ENCODE measurements at places on chromosomes 4 and X. TPM values are rescaled to one million over a fixed set of nuclear protein-coding genes. Genes with fewer than 3 reads are reported as not detected.

SYTL5 gene
- not detected for polyA plus RNA-seq

AKAP14 gene
- polyA plus RNA-seq: not detected

MAGED2 gene
- 132 TPM for polyA plus RNA-seq

BMX gene
- polyA plus RNA-seq: not detected

LONRF3 gene
- 1.5 TPM for polyA plus RNA-seq

F8A1 gene
- 24.7 TPM for polyA plus RNA-seq

AFM gene
- polyA plus RNA-seq: not detected

PAGE1 gene
- polyA plus RNA-seq: not detected

IL2RG gene
- 920 TPM for polyA plus RNA-seq

CSN2 gene
- not detected for polyA plus RNA-seq

CSAG3 gene
- polyA plus RNA-seq: not detected

FRAS1 gene
- 0.02 TPM for polyA plus RNA-seq

RIBC1 gene
- not detected for polyA plus RNA-seq

UGT8 gene
- polyA plus RNA-seq: not detected

C4orf51 gene
- polyA plus RNA-seq: not detected

DGKK gene
- polyA plus RNA-seq: not detected

OTUD6A gene
- polyA plus RNA-seq: not detected

FAT4 gene
- polyA plus RNA-seq: not detected

BTK gene
- polyA plus RNA-seq: 0.20 TPM

RRH gene
- polyA plus RNA-seq: not detected

TMEM33 gene
- 9.8 TPM for polyA plus RNA-seq

FOXR2 gene
- polyA plus RNA-seq: not detected

TMEM128 gene
- 35.2 TPM for polyA plus RNA-seq

TLR2 gene
- polyA plus RNA-seq: 0.29 TPM
